ENCODE measurements at places on chromosomes 7 and 10.

GRCh38 chr7:50978633-50979215, 196.0 kb upstream of the GRB10 start:
- no peak for DNase-seq

GRCh38 chr7:47973739-47974138, 5.7 kb downstream of the HUS1 start:
- DNase-seq, result no peak

GRCh38 chr7:17940951-17941431, 697 bp upstream of the SNX13 start:
- no peak for DNase-seq

GRCh38 chr10:7819121-7819460, 786 bp downstream of the TAF3 start:
- DNase-seq, result no peak

DNA sequence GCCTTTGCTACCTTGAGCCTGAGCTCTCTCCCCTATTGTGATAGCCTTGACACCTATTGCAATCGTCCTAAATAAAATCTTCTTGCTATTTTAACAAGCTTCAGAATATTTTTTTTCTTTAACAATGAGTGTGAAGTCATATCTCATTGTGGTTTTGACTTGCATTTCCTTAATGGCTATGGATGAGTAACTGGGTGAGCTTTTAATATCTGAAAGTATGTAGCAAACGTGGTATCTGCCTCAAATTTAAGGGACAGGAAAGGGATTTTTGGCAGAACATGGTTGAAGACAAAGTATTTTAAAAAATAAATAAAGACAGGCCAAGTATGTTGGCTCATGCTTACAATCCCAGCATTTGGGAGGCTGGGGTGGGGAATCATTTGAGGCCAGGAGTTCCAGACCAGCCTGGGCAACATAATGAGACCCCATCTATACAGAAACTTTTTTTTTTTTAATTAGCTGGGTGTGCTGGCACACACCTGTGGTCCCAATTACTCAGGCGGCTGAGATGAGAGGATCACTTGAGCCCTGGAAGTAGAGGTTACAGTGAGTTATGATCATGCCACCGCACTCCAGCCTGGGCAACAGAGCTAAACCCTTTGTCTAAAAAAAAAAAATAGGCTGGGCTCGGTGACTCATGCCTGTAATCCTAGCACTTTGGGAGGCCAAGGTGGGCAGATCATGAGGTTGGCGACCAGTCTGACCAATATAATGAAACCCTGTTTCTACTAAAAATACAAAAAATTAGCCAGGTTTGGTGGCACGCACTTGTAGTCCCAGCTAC, 319.3 kb upstream of the NRP1 start:
- DNase-seq, result no peak

All from activated CD4-positive, CD25-positive, alpha-beta regulatory T cell treated with anti-CD3 and anti-CD28 coated beads, Interleukin-2, amount 50 U/mL, for 72 hours (primary cell).